ENCODE measurements at places on chromosomes 5 and 9. TPM values are rescaled to one million over a fixed set of nuclear protein-coding genes. Genes with fewer than 3 reads are reported as not detected.

GRCh38 chr5:38636626-38637025 is 80.2 kb upstream of the LIFR start:
- DNase-seq: no peak

GRCh38 chr5:13574574-13574973 is 369.9 kb downstream of the DNAH5 start:
- DNase-seq: no peak

DNA sequence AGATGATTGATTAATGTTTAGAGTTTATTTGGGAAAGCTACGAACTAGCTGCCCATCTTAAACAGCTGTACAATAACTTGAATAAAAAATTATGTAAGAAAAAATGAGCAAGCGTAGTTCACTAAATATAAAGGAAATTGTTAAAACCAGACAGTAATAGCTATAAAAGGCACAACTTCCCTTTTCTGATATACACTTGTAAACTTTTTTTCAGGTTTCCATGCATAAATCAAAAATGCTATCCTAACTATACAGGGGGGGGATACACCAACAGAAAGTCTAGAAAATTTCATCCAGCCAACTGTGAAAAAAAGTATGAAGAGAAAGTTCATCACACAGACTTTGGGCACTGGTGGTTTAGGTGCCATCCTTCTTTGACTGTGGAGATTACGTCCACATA is 122.3 kb downstream of the NR3C1 start:
- no peak for DNase-seq

Gene EGFLAM
- total RNA-seq: 3.5 TPM

Gene GPR21
- not detected for total RNA-seq
